ENCODE measurements at places on chromosomes 11 and 22.

- H3K27me3 ChIP-seq: no peaks in the 10 kb centered on the region
- H3K36me3 ChIP-seq: no peaks in the 10 kb centered on the region
- no peak for DNase-seq
Measured at GRCh38 chr11:66976925-66977324, 1.8 kb downstream of the C11orf86 start.

DNA sequence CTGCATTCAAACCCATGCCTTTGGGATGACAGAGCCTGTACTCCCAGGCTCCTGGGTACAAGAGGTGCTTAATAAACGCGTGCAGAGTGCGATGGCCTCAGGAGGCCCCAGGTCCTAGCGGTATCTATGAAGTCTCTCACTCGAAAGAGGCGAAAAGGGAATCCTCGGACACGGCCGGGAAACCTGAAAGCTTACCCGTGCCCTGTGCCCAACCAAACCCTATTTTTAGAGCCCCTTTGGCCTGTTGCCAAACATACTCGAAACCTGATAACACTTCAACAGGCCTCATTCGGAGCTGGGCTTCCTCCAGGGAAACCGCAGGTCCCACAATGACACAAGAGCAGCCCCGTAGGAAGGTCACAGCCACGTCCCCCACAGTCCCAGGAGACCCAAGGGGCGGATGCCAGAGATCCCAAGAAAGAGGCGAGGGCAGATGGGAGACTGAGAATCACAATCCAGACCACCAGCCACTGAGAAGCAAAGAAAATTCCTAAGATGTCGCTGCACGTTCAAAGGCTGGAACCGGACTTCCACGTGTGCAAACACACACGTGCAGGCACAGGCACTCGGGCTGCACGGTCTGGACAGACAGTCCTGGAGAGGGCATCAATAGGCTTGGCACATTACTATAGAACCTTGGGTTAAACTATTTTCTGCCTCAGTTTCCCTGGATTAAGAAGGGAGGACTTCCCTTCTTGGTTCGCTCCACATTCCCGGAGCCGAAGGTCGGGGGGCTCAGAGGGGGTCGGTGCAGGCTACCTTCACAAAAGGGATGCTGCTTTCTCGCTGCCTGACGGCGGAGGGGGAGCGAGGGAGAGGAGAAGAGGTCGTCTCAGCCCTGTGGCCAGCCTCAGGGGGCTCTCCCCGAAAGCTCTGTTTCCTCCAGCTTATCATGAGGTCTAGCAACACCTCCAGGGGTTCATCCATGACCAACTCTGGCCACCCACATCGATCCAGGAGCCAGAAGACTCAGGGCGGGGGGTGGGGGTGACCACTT lies 8.2 kb downstream of the PDGFB start:
- peak overlapping the region; percentile 76 for H3K27ac ChIP-seq
- H3K4me3 ChIP-seq: no peak overlapping the region
- H3K36me3 ChIP-seq: peaks cover 22% of the 10 kb centered on the region
- H3K4me1 ChIP-seq: peaks cover 90% of the 10 kb centered on the region

DNA sequence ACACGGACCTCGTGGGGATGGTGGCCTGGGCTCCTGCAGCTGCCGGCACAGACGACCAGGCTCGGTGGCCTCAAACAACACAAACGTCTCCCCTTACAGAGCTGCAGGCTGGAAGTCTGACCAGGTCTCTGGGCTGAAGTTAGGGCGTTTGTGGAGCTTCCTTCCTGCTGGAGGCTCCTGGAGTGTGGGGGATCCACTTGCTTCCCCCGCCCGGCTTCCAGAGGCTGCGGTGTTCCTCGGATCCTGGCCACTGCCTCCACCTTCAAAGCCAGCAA lies 313.5 kb downstream of the CTTN start:
- H3K4me1 ChIP-seq: peaks cover 54% of the 10 kb centered on the region
- no peak overlapping the region for H3K4me3 ChIP-seq
- DNase-seq: no peak
- no peak overlapping the region for H3K27ac ChIP-seq
- peaks cover 2% of the 10 kb centered on the region for H3K27me3 ChIP-seq

- DNase-seq: no peak
- no peak overlapping the region for H3K27ac ChIP-seq
- H3K36me3 ChIP-seq: no peaks in the 10 kb centered on the region
- no peaks in the 10 kb centered on the region for H3K27me3 ChIP-seq
- no peaks in the 10 kb centered on the region for H3K4me1 ChIP-seq
Measured at GRCh38 chr22:30994960-30995359, 25.9 kb downstream of the TUG1 start.

- H3K27ac ChIP-seq: no peak overlapping the region
- no peak overlapping the region for H3K4me3 ChIP-seq
- H3K4me1 ChIP-seq: peaks cover 5% of the 10 kb centered on the region
- H3K36me3 ChIP-seq: no peaks in the 10 kb centered on the region
- H3K27me3 ChIP-seq: no peaks in the 10 kb centered on the region
Measured at GRCh38 chr11:132349811-132350733, 979.7 kb downstream of the NTM start.

DNA sequence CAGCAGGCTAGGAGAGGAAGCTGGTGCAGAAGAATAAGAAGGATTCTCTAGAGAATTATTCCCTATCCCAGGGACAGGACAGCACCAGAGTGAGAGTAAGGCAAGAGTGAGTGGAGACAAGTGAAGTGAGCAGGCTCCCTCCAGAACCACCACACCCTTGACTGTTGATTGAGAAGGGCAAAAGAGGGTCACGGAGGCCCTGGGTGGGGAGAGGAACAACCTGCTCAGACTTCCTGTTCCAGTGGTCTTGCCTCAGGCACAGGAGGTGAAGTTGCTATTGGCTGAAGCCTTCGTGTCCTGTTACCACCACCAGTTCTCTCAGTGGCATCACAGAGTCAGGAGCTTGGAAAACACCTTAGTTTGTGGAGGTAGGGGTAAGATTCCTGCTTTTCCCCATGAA lies 51.7 kb upstream of the CCDC89 start:
- no peak overlapping the region for H3K27ac ChIP-seq
- H3K4me3 ChIP-seq: no peak overlapping the region
- no peaks in the 10 kb centered on the region for H3K4me1 ChIP-seq
- DNase-seq: no peak
- H3K27me3 ChIP-seq: no peaks in the 10 kb centered on the region

GRCh38 chr11:69775163-69775755 lies at the start of gene FGF4:
Gene FGF4, minus strand, starts transcription at chr11:69775341. Its CDS starts 257 bp downstream, at chr11:69775084.
- DNase-seq: no peak
- peaks cover 57% of the 10 kb centered on the region for H3K27me3 ChIP-seq
- H3K4me3 ChIP-seq: no peak within 1 kb of the TSS
- H3K27ac ChIP-seq: no peak within 1 kb of the TSS

DNA sequence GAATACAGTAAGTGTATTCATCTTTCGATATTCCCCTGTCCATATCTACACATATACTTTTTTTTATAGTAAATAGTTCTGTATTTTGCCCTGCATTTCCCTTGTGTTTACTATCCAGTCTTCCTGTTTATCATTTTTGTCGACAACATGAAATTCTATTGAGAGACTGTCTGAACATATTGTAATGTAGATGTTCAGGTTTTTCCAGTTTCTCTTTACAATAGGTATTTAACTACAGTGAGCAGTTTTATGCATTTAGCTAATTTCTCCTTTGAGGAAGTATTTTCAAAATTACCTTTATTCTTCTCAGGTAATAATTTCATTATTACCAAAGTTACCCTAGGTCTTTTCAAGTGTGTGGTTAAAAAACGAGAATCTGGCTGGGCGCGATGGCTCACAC lies 16.7 kb downstream of the PIK3IP1 start:
- DNase-seq: no peak
- peaks cover 12% of the 10 kb centered on the region for H3K4me1 ChIP-seq
- no peak overlapping the region for H3K4me3 ChIP-seq
- no peak overlapping the region for H3K27ac ChIP-seq
- H3K36me3 ChIP-seq: peaks cover 50% of the 10 kb centered on the region
- no peaks in the 10 kb centered on the region for H3K27me3 ChIP-seq
